ENCODE measurements at places on chromosomes 7 and 10.
A peak's percentile ranks its signal among the peaks of the same experiment; 100 is the strongest.

- no peaks in the 10 kb centered on the region for H3K4me1 ChIP-seq
- H3K36me3 ChIP-seq, result no peaks in the 10 kb centered on the region
- H3K27me3 ChIP-seq, result no peaks in the 10 kb centered on the region
- H3K27ac ChIP-seq, result peak overlapping the region; percentile 94
- H3K4me3 ChIP-seq, result no peak overlapping the region
These were observed 59.4 kb upstream of the AQP1 start for GRCh38 chr7:30852308-30852684.

GRCh38 chr10:45452743-45453452 lies 78.9 kb downstream of the ALOX5 start:
- no peaks in the 10 kb centered on the region for H3K36me3 ChIP-seq
- H3K27ac ChIP-seq, result no peak overlapping the region
- no peaks in the 10 kb centered on the region for H3K27me3 ChIP-seq
- H3K4me3 ChIP-seq, result no peak overlapping the region
- DNase-seq, result no peak

- DNase-seq, result no peak
- no peaks in the 10 kb centered on the region for H3K36me3 ChIP-seq
- H3K27ac ChIP-seq, result no peak overlapping the region
These were observed 23.5 kb downstream of the TRIM24 start for GRCh38 chr7:138483531-138483930.

GRCh38 chr7:28161331-28161730 lies 19.3 kb downstream of the JAZF1 start:
- no peaks in the 10 kb centered on the region for H3K36me3 ChIP-seq
- no peak overlapping the region for H3K27ac ChIP-seq
- H3K4me3 ChIP-seq, result no peak overlapping the region
- no peaks in the 10 kb centered on the region for H3K4me1 ChIP-seq
- H3K27me3 ChIP-seq, result no peaks in the 10 kb centered on the region
- no peak for DNase-seq

DNA sequence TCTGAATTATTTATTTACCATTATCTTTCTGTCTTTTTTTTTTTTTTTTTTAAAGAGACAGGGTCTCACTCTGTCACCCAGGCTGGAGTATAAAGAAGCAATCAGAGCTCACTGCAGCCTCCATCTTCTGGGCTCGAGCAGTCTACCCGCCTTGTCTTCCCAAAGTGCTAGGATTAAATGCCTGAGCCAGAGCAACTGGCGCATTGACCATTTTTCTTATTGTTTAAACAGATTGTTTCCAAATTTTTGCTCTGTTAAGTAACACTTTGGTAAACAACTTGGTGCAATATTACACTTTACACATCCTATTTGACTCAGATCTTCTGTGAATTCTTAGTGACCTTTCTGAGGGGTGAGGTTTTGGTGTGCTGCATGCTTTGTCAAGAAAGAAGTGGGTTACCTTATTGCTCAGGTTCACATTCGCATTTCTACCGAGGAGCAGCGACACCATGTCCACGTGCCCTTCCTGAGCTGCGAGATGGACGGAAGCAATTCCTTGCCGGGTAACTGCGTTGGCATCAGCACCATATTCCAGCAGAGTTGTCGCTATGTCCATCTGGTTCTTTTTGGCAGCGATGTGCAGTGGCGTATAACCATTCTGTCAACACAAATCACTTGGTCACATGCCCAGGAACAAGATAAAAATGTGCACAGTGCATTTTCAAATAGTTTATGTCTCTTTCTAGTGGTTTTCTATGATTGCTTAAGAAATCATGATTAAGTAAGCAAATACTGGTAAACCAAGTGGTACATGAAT lies 203.2 kb downstream of the ANK3 start:
- H3K4me3 ChIP-seq, result no peak overlapping the region
- H3K36me3 ChIP-seq, result no peaks in the 10 kb centered on the region
- H3K27ac ChIP-seq, result no peak overlapping the region
- H3K27me3 ChIP-seq, result no peaks in the 10 kb centered on the region
- H3K4me1 ChIP-seq, result peaks cover 7% of the 10 kb centered on the region

DNA sequence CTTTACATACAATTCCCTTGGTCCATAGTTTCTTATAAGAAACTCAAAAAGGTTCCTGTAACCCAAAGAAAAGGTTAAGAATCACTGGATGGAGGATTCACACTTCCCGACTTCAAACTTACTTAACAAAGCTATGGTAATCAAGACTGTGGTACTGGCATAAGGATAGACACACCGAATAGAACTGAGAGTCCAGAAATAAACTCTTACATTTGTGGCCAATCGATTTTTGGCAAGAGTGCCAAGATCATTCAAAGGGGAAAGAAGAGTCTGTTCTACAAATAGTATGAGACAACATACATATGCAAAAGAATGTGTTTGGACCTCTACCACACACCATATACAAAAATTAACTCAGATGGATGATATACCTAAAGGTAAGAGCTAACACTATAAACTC lies 32.8 kb downstream of the KDM7A start:
- no peak overlapping the region for H3K27ac ChIP-seq
- DNase-seq, result no peak
- H3K4me1 ChIP-seq, result no peaks in the 10 kb centered on the region
- no peak overlapping the region for H3K4me3 ChIP-seq
- no peaks in the 10 kb centered on the region for H3K27me3 ChIP-seq

- no peaks in the 10 kb centered on the region for H3K36me3 ChIP-seq
- H3K27ac ChIP-seq, result no peak overlapping the region
- peak; percentile 74 for DNase-seq
These were observed 29.3 kb downstream of the RHOBTB1 start for GRCh38 chr10:60914690-60915141.

DNA sequence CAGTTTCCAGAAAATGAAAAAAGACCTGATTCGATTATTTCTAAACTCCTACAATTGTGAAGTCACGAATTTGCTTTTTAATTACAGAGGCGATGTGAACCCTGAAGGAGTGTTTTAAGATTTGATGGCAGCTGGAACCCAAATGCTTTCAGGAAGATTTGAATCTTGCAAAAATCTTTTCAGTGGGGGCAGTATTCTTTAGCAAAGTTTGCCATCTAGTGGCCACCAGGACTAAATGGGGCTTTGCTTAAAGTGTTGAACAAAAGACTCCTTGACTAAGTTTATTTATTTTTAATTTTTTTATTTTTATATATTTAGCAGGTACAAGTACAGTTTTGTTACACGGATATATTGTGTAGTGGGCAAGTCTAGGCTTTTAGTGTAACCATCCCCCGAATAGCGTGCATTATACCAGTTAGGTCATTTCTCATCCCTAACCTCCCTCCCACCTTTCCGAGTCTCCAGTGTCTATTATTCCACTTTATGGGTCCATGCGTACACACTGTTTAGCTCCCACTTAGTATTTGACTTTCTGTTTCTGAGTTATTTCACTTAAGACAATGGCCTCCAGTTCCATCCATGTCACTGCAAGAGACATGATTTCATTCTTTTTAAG lies 98.8 kb downstream of the CACNB2 start:
- no peak overlapping the region for H3K27ac ChIP-seq
- H3K36me3 ChIP-seq, result no peaks in the 10 kb centered on the region
- H3K27me3 ChIP-seq, result no peaks in the 10 kb centered on the region
- H3K4me3 ChIP-seq, result no peak overlapping the region

- H3K4me3 ChIP-seq, result no peak overlapping the region
- no peak overlapping the region for H3K27ac ChIP-seq
- H3K36me3 ChIP-seq, result no peaks in the 10 kb centered on the region
- H3K27me3 ChIP-seq, result no peaks in the 10 kb centered on the region
These were observed 39.6 kb downstream of the NUP205 start for GRCh38 chr7:135597181-135597925.

GRCh38 chr7:40782836-40783235 lies 648.0 kb downstream of the SUGCT start:
- H3K4me1 ChIP-seq, result peaks cover 3% of the 10 kb centered on the region
- DNase-seq, result no peak

DNA sequence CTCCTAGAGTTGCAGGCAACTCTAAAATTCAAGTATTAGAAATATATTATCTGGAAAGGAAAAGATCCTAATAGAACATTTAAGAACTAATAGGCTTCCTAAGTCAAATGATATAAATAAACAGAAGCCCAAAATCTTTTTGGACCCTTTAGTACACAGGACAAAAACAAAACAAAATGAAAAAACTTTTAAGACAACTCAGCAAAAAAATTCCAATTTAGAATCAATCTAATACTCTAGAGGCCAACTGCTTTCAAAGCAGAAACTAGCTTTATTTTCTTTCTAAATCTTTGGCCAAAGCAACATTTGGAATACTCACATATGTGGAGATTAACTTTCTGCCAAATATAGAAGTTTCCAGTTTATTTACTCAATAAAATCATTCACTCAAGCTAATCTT lies 65.2 kb downstream of the CALCR start:
- no peak overlapping the region for H3K27ac ChIP-seq
- H3K27me3 ChIP-seq, result no peaks in the 10 kb centered on the region
- no peaks in the 10 kb centered on the region for H3K4me1 ChIP-seq
- no peak for DNase-seq
- no peak overlapping the region for H3K4me3 ChIP-seq

- H3K27me3 ChIP-seq, result no peaks in the 10 kb centered on the region
- no peak for DNase-seq
- no peaks in the 10 kb centered on the region for H3K4me1 ChIP-seq
- no peak overlapping the region for H3K4me3 ChIP-seq
These were observed 76.8 kb upstream of the IKZF1 start for GRCh38 chr7:50227726-50228125.

- no peaks in the 10 kb centered on the region for H3K36me3 ChIP-seq
- no peaks in the 10 kb centered on the region for H3K4me1 ChIP-seq
- H3K27me3 ChIP-seq, result no peaks in the 10 kb centered on the region
- H3K27ac ChIP-seq, result no peak overlapping the region
- no peak overlapping the region for H3K4me3 ChIP-seq
- no peak for DNase-seq
These were observed 138.7 kb downstream of the CUX1 start for GRCh38 chr7:101956130-101956529.

GRCh38 chr10:83459124-83459523 lies 680.2 kb upstream of the GHITM start:
- H3K4me3 ChIP-seq, result no peak overlapping the region
- no peaks in the 10 kb centered on the region for H3K36me3 ChIP-seq
- no peak overlapping the region for H3K27ac ChIP-seq
- H3K27me3 ChIP-seq, result no peaks in the 10 kb centered on the region
- DNase-seq, result no peak
- H3K4me1 ChIP-seq, result no peaks in the 10 kb centered on the region

GRCh38 chr7:44062903-44063295 lies 2.5 kb downstream of the PGAM2 start:
- no peaks in the 10 kb centered on the region for H3K27me3 ChIP-seq
- H3K27ac ChIP-seq, result no peak overlapping the region
- no peak overlapping the region for H3K4me3 ChIP-seq
- no peaks in the 10 kb centered on the region for H3K4me1 ChIP-seq
- peak; percentile 28 for DNase-seq
- H3K36me3 ChIP-seq, result peaks cover 6% of the 10 kb centered on the region

GRCh38 chr7:44460325-44460724 lies 30.1 kb downstream of the NUDCD3 start:
- no peaks in the 10 kb centered on the region for H3K27me3 ChIP-seq
- DNase-seq, result no peak
- no peaks in the 10 kb centered on the region for H3K36me3 ChIP-seq
- no peak overlapping the region for H3K27ac ChIP-seq
- H3K4me3 ChIP-seq, result no peak overlapping the region
- peaks cover 2% of the 10 kb centered on the region for H3K4me1 ChIP-seq

DNA sequence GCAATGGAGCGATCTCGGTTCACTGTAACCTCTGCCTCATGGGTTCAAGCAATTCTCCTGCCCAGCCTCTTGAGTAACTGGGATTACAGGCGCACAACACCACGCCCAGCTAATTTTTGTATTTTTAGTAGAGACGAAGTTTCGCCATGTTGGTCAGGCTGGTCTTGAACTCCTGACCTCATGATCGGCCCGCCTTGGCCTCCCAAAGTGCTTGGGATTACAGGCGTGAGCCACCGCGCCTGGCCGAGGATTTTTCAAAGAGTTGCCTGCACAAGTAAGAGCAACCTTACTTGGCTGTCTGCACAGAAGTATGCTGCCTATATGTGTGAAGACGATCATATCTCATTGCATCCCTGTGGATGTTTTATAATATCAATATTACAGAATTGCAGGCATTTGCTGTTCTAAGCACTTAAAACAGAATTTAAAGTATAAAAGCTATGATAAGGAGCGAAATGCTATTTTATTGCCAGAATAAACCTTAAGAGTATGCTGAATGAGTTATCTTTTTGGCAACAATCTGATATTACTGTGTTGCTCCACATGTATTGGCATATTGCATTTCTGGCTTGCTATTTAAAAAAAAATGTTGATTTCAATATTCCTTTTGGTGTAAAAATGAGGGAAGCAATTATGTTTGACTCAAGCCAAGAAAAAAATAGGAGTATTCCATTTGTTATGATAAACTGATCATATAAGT lies 379.4 kb upstream of the SEMA3D start:
- H3K27ac ChIP-seq, result no peak overlapping the region
- no peaks in the 10 kb centered on the region for H3K4me1 ChIP-seq
- H3K4me3 ChIP-seq, result no peak overlapping the region
- no peaks in the 10 kb centered on the region for H3K27me3 ChIP-seq
- DNase-seq, result no peak

DNA sequence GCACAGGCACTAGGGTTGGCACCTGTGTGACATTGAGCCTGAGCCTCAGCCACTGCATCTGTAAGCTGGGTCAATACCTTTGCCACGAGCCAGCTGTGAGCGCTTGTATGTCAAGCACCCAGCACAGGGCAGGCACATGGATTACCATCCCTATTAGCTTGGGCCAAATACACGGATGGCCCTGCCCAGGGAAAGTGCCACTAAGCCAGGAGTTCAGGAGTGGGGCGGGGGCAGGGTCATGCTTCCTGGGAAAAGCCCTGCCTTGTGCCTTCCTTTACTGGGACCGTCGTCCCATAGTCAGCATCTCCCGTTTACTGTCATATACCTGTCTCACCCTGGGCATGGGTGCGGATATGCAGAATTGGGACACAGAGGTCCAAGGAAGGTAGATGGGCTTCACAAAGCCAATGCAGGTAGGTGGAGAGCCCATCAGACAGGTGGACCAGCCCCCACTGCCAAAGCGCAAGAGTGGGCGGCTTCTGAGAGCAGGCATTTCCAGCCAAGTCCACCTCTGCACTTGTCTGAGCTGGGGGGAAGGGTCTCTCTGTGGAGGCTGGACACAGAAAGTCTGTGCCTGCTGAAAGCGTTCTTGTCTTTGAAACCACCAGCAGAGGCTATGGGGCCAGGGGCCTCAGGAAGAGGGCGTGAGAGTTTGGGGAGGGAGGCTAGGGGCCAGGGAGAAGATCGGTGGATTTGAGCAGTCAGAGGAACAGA lies 72.6 kb downstream of the VWA2 start:
- H3K27ac ChIP-seq, result no peak overlapping the region
- H3K36me3 ChIP-seq, result no peaks in the 10 kb centered on the region
- no peak overlapping the region for H3K4me3 ChIP-seq
- peak; percentile 49 for DNase-seq

GRCh38 chr7:8260871-8261694 lies 884 bp downstream of the ICA1 start:
- H3K27me3 ChIP-seq, result no peaks in the 10 kb centered on the region
- no peaks in the 10 kb centered on the region for H3K36me3 ChIP-seq
- H3K4me3 ChIP-seq, result no peak overlapping the region
- peak; percentile 80 for DNase-seq

DNA sequence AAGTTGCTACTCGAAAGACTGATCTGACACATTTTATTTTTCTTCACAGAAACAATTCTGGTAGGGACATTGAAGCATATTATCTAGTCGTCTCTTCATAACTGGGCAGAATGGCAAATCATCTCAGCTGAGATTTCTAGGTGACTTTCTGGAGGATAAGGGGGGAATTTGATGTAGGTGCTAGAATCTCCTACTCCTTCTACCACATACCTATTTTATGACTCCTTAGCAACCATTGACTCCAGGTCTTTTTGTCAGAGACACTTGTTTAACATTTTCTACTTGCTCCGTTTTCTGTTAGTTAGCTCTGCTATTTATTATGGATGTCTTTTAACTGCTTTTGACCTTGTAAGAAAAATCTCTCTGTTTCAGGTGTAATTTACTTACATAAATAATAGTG lies 380.9 kb upstream of the SEMA3C start:
- H3K4me1 ChIP-seq, result no peaks in the 10 kb centered on the region
- H3K36me3 ChIP-seq, result no peaks in the 10 kb centered on the region
- no peak overlapping the region for H3K27ac ChIP-seq
- no peak overlapping the region for H3K4me3 ChIP-seq

All from aorta (tissue), 5 donors.